ENCODE measurements at places on chromosomes 6 and 20.
A peak's percentile ranks its signal among the peaks of the same experiment; 100 is the strongest.

DNA sequence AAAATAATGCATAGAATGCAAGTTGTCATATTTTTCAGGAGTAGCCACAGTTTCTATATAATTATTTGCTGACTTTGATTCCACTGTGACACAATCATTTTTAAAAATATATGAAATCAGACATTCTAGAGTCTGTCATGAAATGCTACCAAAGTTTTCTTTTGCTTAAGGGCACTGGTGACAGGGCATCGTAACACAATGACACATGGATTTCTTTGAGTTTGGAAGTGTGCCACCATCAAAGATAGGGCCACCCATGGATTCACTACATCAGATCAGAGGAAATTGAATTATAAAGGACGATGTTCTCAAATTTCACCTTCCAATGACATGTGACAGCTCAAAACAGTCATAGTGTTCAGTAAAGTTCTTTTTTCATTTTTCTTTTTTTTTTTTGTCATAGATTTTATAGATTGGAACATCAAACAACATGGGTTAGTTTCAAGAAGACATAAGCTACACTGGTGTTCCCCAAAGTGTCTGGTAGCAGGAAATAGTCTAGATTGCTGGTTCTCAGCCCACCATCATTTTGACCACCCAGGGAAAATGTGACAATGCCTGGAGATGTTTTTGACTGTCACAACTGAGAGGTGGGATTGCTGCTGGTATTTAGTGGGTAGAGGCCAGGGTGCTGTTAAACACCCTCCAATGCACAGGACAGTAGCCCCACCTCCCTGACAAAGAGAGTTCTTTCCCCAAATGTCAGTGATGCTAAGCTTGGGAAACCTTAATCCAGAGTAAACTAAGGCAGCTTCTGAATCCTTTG is 123.8 kb upstream of the DOK5 start:
- no peak for DNase-seq

DNA sequence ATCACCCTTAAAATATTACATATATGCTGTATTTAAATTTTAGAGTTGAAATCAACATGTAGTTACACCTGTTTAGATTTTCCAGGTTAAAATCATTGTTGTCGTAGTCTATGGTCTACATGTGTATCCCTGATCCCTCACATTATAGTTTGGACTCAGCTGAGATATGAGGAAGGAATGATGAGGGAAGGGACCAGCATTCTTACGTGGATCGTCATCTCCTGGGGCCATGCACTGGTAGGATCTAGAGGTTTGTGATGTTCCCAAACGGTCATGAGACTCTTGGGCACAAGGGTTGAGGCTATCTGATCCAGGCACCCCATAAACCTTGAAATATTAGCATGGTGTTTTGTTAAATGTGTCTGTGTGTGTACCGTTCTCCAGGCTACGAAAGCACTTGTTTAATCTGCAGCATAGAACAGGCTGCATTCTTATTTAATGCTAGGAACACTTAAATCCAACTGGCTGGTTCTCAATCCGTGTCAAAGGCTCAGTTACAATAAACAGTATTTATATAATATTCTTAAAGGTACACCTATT is 55.4 kb downstream of the IPCEF1 start:
- DNase-seq: no peak

DNA sequence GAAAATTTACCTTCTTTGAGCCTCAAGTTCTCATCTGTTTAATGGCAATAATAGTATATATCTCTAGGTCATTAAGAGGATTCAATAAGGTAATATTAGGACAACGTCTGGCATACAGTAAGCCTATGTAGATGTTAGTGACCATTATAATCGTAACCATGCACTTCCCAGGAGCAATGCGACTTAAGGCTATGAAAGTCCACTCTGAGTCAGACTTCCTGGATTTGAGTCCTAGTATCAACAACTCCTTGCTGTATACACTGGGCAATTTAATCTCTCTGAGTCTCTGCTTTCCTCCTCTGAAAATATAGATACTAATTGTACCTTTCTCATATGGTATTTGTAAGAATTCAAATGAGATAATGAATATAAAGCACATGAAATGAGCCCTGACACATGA is 168.1 kb upstream of the HDDC2 start:
- DNase-seq: no peak

DNA sequence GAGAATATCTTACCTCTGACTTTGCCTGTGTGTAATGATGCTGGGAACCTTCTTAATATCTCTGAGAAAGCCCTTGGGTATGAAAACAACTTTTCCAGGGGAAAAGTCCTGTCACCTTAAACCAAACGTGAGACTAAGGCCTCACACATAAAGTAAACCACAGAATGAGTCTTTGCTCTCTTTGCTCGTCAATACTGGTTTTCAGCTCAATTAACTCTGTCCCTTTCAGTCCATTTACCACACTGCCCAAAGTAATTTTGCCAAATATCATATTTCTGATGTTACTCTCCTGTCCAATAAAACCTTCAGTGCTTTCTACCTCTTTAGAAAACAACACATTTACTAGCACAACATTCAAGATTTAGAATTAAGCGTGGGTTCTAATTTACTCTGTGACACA is 100.5 kb upstream of the HMGCLL1 start:
- DNase-seq: no peak

GRCh38 chr6:69622230-69622629 is 174.6 kb downstream of the LMBRD1 start:
- no peak for DNase-seq

DNA sequence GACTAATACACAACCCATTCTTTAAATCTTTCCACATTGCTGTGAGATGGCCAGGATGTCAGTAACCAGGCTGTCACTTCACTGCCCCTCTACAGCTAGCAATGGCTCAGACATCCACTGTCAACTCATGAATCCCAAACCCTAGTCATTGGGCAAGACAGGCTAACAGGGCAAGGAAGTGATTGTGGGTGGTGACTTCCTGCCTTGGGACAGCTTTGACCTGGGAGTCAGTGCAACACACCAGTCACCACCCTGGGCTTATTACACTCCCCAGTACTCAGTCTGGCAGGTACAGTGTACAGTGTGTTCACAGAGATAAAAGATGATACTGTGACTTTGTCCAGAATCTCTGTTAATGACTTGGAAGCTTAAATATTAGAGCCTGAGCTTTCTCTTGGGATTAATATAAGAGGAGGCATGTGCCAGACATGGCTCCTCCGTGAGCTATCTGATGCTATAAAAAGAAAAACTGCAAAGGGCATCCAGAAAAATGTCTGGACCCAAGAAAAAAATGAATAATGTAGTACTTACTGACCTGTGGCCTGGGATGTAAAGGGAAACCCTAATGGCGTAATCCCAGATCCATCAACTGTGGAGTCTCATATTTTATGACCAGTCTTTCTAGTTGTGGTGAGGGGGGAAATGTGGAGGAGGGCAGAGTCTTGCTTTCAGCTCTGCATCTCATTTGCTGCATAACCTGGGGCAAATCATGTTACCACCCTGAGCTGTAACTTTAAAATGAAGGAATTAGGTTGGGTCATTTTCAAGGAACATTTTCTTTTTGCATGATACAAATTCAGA is 244.4 kb downstream of the SLC24A3 start:
- DNase-seq: no peak

DNA sequence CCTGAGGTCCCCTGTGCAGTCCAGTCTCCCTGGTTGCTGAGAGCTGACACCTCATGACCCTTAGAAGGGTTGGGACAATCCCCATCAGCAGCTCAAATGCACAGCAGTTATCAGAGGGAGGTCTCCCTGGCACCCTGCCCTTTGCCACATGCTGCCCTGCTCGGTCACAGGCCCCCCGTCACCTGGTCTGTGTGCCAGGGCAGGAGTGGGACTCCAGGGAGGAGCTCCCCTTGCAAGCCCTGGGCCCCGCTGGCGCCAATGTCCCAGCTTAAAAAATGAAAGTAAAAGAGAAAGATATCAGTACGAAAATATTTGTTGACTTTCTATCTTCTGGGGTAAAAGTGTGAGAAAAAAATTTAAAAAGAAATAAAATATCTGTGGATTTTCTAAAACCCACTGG is 68.1 kb upstream of the SLC22A16 start:
- DNase-seq: no peak

- DNase-seq: no peak
Observed at GRCh38 chr6:111789598-111789997, 83.7 kb downstream of the FYN start.

GRCh38 chr20:11376998-11377397 is 540.7 kb upstream of the BTBD3 start:
- no peak for DNase-seq

GRCh38 chr6:15121977-15122550 is 123.8 kb upstream of the JARID2 start:
- DNase-seq: no peak

DNA sequence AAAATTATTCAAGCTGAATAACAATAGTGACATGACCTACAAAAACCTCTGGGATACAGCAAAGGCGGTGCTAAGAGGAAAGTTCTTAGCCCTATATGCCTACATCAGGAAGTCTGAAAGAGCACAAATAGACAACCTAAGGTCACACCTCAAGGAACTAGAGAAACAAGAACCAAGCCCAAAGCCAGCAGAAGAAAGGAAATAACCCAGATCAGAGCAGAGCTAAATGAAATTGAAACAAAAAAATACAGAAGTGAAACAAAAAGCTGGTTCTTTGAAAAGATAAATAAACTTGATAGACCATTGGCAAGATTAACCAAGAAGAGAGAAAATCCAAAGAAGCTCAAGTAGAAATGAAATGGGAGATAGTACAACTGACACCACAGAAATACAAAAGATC is 47.6 kb upstream of the NOTCH4 start:
- DNase-seq: no peak

DNA sequence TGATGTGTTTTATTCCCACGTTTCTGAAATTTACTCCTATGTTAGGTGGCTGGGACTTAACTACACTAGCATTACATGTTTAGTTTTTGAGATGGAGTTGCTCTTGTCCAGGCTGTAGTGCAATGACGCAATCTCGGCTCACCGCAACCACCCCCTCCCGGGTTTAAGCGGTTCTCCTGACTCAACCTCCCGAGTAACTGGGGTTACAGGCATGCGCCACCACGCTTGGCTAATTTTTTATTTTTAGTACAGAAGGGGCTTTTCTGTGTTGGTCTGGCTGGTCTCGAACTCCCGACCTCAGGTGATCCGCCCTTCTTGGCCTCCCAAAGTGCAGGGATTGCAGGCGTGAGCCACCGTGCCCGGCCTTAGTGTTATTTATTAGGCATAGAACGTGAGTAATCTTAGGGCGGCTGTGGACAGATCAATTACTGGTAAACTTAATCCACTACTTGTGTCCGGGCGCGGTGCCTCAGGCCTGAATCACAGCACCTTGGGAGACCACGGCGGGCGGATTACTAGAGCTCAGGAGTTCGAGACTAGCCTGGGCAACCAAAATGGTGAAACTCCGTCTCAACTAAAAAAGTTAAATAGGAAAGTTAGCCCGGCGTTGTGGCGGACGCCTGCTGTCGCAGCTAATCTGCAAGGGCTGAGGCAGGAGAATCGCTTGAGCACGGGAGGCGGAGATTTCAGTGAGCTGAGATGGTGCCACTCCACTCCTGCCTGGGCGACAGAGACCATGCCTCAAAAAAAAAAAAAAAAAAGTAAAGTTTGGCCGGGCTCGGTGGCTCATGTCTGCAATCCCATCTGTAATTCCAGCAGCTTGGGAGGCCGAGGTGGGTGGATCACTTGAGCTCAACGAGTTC is 123.7 kb upstream of the BTN3A2 start:
- DNase-seq: peak; percentile 19

DNA sequence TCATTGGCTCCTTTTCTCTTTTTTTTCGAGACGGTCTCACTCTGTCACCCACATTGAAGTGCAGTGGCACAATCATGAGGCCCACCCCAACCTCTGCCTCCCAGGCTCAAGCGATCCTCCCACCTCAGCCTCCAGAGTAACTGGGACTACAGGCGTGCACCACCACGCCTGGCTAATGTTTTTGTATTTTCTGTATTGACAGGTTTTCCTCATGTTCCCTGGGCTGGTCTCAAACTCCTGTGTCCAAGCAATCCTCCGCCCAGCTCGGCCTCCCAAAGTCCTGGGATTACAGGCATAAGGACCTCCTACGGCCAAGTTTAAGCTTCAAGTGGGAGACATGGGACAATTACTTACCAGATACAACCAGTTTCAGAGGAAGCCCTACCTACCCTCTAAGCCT is 9.4 kb upstream of the POU5F1 start:
- DNase-seq: no peak

DNA sequence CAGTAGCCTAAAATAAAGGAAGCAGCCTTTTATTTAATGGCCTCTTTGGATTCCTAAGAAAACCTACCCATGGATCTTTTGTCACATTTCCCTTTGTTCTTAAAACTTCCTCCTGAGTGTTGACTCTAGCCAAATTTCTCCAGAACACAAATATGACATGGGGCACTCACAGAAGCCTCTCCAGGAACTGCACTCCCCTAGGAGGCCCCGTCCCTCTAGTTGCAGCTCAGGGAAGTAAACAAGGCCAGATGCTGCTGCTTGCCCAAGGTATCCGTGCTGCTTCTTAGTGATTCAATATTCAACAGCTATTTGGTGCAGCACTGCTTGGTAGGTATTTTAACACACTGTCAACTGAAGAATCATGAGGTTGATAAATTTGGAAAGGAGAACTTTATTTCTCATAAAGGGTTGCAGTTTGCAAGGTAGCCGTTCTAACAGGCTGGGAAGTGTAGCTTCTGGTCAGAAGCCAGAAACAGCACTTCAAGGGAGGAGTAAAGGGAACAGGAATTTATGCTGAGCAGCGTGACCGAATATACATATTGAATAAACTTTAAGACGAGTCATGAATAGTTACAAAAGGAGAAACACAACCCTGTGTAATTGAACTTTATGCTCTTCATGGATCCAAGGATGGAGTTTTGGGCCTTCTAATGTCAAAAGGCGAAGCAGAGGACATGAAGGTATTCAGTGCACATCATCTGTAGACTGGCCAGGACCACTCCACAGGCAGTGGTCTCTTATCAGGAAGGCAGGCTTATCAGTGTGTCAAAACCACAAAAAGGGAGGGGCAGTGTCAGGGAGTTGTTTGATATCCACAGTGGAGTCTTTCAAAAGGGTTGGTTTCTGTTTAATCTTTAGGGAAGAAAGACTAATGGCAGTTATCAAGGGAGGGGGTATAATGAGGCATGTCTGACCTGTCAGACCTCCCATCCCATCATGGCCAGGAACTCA is 63.3 kb downstream of the CD24 start:
- no peak for DNase-seq

GRCh38 chr6:89679215-89680120 is 40.9 kb upstream of the LYRM2 start:
- no peak for DNase-seq

- DNase-seq: no peak
Observed at GRCh38 chr6:25220857-25221256, 58.3 kb upstream of the CARMIL1 start.

DNA sequence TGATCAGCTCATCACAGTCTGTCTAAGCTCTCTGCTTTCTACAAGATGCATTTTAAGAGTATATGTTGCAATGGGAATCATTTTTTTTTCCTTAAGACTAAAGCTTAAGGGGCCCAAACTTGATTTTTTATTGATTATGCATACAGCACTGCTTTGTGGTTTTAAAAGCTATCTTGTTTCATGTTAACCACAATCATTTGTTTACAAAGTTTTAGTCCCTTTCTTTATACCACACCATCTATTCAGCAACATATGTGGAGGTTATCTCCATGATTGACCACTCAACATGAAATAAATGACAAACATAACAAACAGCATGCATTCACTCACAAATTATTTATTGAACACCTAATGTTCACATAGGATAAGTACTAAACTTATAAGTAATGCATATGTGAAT is 119.1 kb downstream of the FHL5 start:
- DNase-seq: no peak
